ENCODE measurements at places on chromosomes 11 and 22.
A peak's percentile ranks its signal among the peaks of the same experiment; 100 is the strongest.

DNA sequence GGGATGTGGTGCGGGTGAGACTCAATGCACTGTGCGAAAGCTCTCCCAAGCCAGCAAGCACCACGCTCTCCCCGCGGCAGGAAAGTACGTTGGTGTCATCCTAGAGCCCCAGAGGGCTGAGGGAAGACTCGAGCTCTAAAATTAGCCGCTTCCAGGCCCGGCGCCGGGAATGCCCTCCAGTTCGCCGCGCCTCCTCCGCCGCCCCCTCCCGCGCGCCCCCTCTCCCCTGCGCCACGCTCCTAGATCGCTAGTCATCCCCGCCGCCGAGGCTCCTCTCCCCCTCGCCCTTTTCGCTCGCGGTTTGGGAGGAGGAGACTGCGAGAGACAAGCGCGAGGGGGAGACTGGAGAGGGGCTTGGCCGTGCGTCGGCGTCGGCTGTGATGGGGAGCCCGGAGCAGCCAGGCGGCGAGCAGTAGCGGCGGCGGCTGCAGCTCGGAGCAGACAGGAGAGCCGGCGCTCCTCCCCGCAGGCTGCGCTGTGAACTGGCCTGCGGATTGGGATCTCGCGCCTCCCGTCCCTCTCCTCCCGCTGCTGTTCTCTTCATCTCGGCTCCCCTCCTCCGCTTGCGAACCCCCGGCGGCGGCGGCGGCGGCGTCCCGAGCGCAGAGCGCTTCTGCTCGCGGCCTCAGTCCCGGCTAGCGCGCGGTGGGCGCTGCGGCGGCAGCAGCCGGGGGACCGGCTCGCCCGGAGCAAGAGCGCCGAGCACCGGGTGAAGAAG is at the start of gene FAT3:
FAT3 (plus strand) TSS at position 412 of the 718 bp plus-strand sequence. CDS start 127,295 bp downstream, outside the sequence.
- no peak for DNase-seq

GRCh38 chr22:35337932-35338331 is 38.2 kb downstream of the TOM1 start:
- DNase-seq: no peak

GRCh38 chr22:35476341-35476740 is 64.3 kb upstream of the RASD2 start:
- DNase-seq: no peak

- DNase-seq: peak; percentile 52
Measured at GRCh38 chr11:68212421-68213134, 518 bp downstream of the KMT5B start.

DNA sequence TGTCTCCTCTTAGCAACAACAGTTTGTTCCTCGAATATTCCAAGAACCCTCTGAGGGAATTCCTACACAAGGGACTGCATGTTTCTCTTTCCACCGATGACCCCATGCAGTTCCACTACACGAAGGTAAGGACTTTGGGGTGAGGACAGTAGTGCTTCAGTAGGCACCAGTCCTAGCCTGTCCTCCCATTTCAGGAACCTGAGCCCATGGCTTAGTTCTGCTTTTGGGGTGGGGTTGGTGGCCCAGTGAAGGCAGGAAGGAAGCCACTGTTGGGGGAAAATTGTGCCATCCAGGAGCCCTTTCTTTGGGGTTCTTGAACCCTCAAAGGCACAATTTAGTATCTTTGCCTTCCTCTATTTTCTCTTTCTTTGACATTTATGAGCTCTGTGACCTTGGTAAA is 38.2 kb downstream of the RNF141 start:
- no peak for DNase-seq

GRCh38 chr22:24554313-24555164 is at the start of gene GUCD1:
Gene GUCD1 (minus strand): TSS chr22:24555138. CDS start chr22:24554991, 147 bp downstream.
- DNase-seq: peak; percentile 22

DNA sequence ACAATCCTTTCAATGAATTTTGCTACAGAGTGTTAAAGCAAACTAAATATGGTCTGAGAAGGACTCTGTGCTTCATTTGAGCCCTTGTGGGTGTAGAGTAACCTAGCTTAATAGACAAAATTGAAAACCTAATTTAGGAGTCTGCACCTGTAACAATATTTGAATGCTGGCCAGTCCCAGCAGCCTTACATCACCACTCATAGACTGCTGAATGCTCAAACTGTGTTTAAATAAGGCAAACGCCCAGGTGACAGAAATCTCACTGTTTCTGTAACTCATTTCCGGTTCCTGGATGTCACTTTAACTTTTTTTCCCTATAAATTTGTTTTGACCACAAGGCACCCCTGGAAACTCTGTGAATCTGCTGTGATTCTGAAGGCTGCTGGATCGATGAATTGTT is 45.5 kb upstream of the GLYATL1B start:
- no peak for DNase-seq

- no peak for DNase-seq
Measured at GRCh38 chr11:3022300-3022967, 30.3 kb upstream of the NAP1L4 start.

DNA sequence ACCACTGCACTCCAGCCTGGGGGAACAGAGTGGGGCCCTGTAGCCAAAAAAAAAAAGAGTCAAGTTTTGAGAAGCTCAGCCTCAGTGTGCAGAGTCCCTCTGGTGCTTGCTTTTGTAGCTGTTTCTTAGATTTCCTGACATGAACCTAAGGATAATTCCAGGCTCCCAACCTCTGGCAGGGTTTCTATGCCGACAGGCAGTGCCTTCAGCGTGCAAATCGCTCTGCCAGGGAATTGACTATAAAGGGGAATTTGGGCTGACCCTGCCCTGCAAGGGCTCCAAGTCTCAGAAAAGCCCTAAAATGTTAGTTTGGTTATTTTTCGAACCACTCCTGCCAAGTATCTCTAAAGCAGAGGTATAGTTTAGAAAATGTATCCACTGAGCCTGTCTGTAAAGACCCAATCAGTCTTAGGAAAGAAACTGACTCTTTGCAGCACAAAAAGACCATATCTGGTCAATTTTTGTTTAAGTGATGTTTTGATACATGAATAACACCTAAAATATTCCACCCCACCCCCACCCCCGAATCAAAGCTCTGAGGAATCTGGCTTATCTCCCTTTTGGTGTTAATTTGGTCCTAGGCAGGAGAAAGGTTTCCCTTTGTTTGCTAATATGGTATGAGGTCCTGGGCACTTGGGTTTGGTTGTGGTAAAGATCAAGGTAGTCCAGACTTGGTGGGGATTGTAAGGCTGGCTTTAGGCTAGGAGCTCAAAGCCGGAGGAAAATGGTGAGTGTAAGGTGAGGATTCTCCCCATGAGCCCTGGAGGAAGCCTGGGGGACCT is 49.7 kb downstream of the ANO1 start:
- DNase-seq: no peak

DNA sequence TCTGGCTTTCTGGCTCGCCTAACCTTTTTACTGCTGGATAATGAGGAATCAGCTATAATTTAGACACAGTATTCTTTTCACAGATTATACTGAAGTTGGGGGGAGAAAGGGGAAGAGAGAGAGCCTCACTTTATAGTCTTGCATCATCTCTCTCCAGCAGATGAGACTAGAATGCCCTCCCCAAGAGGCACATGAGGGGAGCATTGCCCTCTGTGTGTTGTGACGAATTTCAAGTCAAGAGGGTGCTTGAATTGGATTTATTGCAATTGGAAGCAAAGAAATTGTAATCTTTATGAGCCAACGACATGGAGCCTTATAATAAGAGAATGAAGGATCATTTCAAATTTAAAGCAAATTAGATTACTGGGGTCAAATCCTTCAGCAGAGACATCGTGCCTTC is 17.6 kb upstream of the CADM1 start:
- no peak for DNase-seq

DNA sequence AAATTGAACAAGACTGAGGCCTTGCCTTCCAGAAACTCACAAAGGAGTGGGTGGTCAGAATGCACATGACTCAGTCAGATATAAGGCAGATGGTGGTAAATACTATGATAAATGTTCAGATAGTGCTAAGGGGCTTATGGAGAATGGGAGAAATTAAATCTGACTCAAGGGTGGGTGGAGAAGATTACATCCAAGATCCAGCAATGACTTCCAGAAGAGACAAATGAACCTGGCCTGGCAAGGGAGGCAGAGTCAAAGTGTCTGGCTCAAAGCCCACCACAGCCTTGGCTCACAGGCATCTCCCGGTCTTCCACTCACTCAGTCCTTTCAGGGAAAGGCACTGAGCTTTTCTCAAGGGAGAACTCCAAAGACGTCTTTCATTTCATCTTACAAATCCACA is 6.1 kb upstream of the ZBTB16 start:
- no peak for DNase-seq

DNA sequence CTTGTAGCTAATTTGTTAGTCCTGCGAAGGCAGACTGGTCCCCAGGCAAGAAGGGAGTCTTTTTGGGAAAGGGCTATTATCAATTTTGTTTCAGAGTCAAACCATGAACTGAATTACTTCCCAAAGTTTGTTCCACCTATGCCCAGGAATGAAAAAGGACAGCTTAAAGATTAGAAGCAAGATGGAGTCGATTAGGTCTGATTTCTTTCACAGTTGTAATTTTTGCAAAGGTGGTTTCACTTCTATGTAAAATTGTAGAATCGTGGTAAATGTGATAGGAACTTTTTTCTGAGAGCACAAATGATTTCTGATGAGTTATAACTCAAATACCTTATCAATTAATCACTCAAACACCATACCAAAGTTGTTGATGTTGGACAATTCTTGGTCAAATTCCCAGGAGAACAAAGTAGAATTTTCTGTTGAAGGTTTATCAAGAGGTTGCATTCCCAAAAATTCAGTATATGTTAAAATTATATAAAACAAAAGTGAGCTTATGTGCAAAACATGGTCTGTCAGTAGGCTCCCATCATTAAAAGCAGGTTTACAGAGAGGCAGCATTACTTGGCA is 2.9 kb upstream of the CTSC start:
- DNase-seq: no peak

DNA sequence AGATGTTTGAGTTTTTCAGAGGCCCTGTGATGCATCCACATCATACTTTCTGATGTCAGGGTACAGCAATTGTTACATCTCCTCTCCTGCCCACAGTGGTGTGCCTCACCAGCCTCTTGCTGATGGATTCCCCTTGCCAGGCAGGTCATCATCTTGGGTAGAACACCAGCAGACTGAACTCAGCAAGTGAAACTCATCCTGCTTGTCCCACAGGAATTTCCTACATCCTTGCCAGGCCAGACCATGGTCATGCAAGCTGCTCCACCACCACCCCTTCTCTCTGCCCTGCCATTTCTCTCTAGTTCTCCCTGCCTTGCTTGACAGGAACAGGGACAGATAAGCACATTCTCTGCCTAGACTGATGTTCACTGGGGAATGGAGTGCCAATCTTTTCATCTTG is 85.9 kb downstream of the PAX6 start:
- DNase-seq: no peak

DNA sequence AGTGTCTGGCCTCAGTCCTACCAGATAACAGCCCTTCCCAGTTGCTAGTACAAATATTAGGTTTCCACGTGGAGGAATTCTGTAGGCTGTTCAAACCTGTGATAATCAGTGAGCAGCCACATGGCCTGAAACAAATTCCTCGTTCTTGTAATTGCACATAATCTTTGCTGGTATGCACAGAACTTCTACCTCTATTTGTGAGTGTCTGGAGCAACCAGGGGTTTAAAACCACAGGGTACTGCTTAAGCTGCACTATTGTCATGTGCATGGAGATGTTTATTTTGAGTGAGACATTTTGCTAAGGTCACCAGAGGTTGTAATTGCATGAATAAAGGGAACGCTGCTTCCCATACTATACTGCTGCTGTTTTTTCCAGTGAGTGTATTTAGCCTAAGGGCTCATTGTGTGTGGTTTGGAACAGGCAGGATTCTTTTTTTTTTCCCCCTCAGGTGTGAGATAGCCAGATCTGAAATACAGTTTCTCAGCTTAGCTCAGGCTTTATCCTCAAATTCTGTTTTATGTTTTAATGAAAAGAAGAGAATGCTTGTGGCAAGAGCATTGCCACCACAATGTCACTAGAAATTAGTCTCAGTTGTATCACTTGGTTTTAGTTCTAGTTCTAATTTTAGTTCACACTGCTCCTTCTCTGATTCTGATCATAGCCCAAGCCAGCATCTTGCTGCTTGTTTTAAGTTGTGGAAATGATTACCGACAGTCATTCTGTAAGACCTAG is 60.5 kb downstream of the CYB5R2 start:
- DNase-seq: no peak

DNA sequence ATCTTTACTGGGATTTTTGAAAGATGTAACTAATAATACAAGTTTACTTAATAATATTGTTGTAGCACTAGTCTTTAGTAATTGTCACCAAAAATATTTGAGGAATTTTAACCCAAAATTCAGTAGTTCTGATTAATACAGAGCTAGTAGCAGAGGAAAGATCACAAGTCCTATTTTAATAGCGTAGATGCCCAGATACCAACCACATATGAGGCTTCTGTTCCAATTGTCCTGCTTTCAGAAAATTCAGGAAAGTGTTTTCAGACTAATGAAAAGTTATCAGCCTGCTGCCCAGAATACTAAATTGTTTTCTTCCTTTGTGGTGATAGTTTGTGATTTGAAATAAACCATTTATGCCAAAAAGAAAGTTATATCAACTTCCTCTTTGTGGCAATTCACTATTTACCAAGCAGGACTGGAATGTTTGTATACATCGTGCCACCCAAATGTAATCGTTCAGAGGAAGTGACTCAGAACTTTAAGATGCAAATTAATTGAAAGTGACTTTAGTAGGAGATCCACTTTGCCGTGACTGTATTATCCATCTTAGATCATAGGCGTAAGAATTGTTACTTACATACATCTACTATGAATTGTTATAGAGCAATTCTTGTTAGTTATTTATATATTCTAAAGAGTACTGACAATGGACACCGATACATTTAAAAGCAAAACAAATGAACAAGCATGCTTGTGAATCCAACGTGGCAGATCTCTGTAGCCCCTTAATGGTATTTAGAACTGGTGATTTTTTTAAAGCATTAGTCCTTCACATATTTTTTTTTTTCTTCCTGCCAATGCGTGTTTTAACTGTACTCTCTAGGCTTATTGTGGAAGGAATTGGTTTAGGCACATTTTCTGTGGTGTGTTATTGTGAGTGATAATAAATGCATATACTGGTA is 231.0 kb downstream of the DDX10 start:
- DNase-seq: no peak

- DNase-seq: no peak
Measured at GRCh38 chr11:77438487-77438886, 35.4 kb downstream of the PAK1 start.

GRCh38 chr11:98710986-98711385 is 309.8 kb upstream of the CNTN5 start:
- DNase-seq: no peak

- no peak for DNase-seq
Measured at GRCh38 chr22:45166932-45167331, 3.2 kb downstream of the NUP50 start.

GRCh38 chr22:38461414-38462081 is 6.3 kb upstream of the KDELR3 start:
- peak; percentile 82 for DNase-seq

Data from renal cortex interstitium (tissue), 15 donors.